ENCODE measurements at places on chromosomes 3 and 15. TPM values are rescaled to one million over a fixed set of nuclear protein-coding genes. Genes with fewer than 3 reads are reported as not detected.

GRCh38 chr3:178826435-178827123 lies 245.0 kb downstream of the ZMAT3 start:
- H3K4me1 ChIP-seq, result no peaks in the 10 kb centered on the region
- no peak overlapping the region for H3K27ac ChIP-seq
- no peaks in the 10 kb centered on the region for H3K27me3 ChIP-seq
- no peak for DNase-seq
- no peak overlapping the region for H3K4me3 ChIP-seq

DNA sequence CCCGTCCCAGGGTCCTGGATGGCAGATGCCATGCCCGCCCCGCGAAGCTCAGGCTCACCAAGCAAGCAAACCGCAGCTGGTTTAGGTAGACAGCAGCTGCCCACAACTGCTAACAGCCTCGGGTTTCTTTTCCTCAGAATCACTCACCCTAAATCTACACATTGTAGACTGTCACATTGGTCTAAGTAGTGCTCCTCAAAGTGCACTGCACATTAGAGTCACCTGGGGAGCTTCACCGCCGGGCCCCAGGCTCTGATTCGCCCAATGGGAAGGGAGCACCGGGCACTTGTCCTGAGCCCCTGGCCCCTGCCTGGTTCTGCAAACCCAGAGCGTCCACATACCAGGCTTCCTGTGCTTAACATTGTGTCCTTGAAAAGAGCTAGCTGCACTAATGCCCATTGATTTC lies 752 bp downstream of the OCA2 start:
- no peak overlapping the region for H3K27ac ChIP-seq
- H3K4me3 ChIP-seq, result no peak overlapping the region
- H3K36me3 ChIP-seq, result no peaks in the 10 kb centered on the region
- H3K27me3 ChIP-seq, result no peaks in the 10 kb centered on the region

- peak; percentile 18 for DNase-seq
- no peak overlapping the region for H3K27ac ChIP-seq
- H3K27me3 ChIP-seq, result no peaks in the 10 kb centered on the region
Measured at GRCh38 chr3:11671648-11672100, 28.0 kb upstream of the VGLL4 start.

DNA sequence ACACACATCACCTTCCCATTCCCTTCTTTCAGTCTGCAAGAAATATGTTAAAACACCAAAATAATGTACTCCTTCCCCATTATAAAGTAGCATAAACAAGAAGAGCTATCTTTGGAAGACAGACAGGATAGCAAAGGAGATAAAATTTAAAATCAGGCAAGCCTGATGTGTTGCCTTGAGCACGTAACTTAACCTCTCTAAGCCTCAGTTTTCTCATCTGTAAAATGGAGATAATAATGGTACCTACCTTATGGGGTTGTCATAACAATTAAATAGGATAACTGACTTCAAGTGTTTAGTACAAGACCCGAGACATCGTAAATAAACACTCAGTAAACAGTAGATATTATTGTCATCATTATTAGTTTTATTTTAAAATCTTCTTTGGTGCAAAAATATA lies 142.4 kb downstream of the NR1D2 start:
- H3K36me3 ChIP-seq, result no peaks in the 10 kb centered on the region
- no peak for DNase-seq
- no peak overlapping the region for H3K4me3 ChIP-seq
- no peaks in the 10 kb centered on the region for H3K4me1 ChIP-seq
- H3K27me3 ChIP-seq, result no peaks in the 10 kb centered on the region

GRCh38 chr3:27737091-27737490 lies 15.0 kb upstream of the EOMES start:
- no peak overlapping the region for H3K4me3 ChIP-seq
- H3K36me3 ChIP-seq, result no peaks in the 10 kb centered on the region
- no peak for DNase-seq
- no peaks in the 10 kb centered on the region for H3K4me1 ChIP-seq
- H3K27me3 ChIP-seq, result no peaks in the 10 kb centered on the region
- H3K27ac ChIP-seq, result no peak overlapping the region

DNA sequence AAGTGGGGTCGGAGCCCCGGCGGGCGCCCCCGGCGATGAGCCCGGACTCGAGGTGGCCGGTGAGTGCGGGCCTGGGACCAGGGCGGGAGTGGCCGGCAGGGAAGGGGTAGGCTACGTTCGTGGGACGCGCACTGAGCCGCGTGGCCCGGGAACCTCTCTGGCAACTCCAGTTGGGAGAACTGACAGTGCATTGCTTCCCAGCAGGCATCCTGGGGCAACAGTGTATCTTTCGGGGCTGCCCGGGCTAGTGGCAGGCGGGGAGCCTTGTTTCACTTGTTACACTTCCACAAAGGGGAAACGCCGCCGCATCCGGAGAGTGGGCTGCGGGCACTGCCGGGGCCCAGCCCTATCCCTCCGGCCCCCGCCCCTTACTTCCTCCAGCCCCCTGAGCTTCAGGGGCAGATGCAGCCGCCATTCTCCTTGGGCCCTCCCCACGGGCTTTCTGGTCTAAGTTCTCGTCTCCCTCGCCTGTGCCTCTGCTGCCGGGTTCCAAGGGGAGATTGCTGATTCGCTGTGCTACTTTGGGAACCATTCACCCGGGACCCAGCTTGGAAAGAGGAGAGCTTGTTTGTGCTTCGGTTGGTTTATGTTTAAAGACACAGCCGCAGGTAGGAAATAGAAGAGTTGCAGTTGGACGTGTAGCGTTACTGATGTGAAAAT lies 675 bp downstream of the BRPF1 start:
- peaks cover 36% of the 10 kb centered on the region for H3K36me3 ChIP-seq
- H3K27me3 ChIP-seq, result no peaks in the 10 kb centered on the region
- peak overlapping the region; percentile 76 for H3K4me3 ChIP-seq
- no peak for DNase-seq

DNA sequence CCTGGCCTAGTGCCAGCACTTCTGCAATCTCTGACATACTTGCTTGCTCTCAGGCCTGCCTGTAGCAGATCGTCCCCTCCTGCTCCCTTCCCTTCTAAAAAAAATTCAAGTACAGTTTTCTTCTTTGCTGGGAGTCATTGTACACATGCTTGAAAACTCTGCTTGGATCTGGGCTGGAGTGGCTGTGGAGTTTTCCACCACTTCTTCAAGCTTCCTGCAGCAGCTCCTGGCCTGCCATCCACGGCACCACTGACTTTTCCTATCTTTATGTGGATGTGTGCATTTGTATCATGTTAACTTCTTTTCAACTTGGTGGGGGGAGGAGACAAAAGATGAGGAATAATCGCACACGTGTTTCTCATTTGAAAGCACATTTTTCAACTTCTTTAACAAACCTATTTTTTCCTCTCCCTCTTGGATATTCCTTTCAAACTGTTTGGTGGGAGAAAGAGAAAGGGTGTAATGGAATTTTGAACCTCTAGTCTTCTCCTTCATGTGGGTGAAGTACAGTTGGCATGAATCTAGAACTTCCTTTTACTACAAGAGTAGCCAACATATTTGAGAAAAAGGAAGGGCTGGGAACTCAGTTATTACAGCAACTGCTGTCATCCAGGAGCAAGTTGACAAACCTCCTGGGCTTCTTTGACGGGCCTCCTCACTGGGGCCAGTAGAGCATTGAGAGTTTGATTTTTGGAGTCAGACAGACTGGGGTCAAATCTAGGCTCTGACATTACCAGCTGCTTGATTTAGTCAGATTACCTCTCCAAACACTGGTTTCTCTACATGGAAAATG lies 61.2 kb upstream of the LRTM1 start:
- H3K4me3 ChIP-seq, result no peak overlapping the region
- H3K27ac ChIP-seq, result no peak overlapping the region
- no peaks in the 10 kb centered on the region for H3K27me3 ChIP-seq
- H3K4me1 ChIP-seq, result peaks cover 21% of the 10 kb centered on the region
- DNase-seq, result peak; percentile 54
- H3K36me3 ChIP-seq, result peaks cover 10% of the 10 kb centered on the region

TEX55 gene
- not detected for total RNA-seq

CELSR3 gene
- 21.5 TPM for total RNA-seq

ALG1L2 gene
- not detected for total RNA-seq

SUCNR1 gene
- total RNA-seq, result not detected

KLHL25 gene
- 3.1 TPM for total RNA-seq

Data from MCF 10A (cell line).